Spinal cord (tissue), 10 donors: ENCODE measurements at places on chromosomes 1 and 21. TPM values are rescaled to one million over a fixed set of nuclear protein-coding genes. Genes with fewer than 3 reads are reported as not detected.
A peak's percentile ranks its signal among the peaks of the same experiment; 100 is the strongest.

DNA sequence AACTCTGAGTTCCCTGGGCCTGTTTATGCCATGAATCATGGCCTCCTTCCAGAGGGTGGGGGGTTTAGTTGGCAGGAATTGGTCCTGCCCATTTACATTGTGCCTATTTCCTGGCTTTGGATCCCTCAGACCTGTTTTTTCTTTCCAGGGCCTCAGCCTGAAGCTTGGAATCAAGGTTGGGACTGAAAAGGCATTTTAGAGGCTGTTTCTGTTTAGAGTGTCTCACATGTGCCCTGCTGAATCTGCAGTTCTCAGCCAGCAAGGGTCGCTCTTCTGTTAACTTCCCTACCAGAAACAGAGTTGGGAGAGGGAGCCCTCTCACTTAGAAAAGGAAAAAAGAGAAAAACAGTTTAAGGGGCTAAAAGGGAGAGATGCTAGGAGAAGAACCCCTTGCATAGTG is 191.1 kb downstream of the PTPRC start:
- no peak for DNase-seq

DNA sequence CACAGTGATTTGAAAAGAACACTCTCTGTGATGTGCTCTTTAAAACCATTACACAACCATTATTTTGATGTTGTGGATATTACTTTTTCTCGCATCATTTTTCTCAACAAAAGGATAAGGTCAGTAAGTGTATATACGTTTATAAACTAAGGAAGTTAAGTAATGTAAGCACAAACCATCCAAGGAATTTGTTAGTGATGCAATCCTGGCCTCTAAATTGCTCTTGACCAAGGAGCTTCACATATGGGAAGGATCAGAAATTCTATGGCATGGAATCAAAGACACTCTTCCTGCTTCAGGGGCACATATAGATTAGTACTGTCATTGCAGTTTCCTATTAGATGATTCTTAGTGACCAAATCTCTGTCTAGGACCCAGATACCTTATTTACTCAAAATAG is 3.6 kb upstream of the PPP2R5A start:
- no peak for DNase-seq

The OR1C1 gene
- total RNA-seq, result not detected

The PRCC gene
- total RNA-seq, result 37.1 TPM

The NFIA gene
- 74.4 TPM for total RNA-seq

- no peak for DNase-seq
Measured at GRCh38 chr1:84603223-84603622, 29.0 kb upstream of the CTBS start.

GRCh38 chr1:54335011-54335754 is 71.0 kb downstream of the SSBP3 start:
- DNase-seq, result peak; percentile 67

- DNase-seq, result no peak
Measured at GRCh38 chr1:31300193-31300592, 3.4 kb downstream of the ZCCHC17 start.

DNA sequence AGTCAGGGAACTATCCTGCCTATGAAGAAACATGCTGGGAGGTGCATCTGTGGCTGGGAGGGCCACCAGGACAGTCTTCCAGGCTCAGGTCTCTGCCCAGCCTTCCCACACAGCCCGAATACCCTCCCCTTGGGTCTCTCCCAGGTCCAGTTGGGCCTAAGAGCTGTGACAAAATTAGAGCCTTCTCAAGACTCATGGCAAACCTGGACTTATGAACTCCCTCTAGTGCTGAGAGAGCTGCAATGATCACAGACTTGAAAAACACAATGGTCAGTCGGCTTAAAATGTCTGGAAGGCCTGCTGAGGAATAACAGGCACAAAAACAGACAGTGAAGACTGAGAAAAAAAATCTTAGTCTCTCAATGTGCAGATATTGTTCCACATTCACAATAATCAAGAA is 325.1 kb downstream of the BRINP2 start:
- no peak for DNase-seq

The XPR1 gene
- 110 TPM for total RNA-seq

The PRRX1 gene
- total RNA-seq, result 73.7 TPM

GRCh38 chr1:31793586-31794285 is 22.1 kb downstream of the SPOCD1 start:
- no peak for DNase-seq

The IPO13 gene
- total RNA-seq, result 37.1 TPM

The KIF26B gene
- total RNA-seq, result 10.9 TPM

DNA sequence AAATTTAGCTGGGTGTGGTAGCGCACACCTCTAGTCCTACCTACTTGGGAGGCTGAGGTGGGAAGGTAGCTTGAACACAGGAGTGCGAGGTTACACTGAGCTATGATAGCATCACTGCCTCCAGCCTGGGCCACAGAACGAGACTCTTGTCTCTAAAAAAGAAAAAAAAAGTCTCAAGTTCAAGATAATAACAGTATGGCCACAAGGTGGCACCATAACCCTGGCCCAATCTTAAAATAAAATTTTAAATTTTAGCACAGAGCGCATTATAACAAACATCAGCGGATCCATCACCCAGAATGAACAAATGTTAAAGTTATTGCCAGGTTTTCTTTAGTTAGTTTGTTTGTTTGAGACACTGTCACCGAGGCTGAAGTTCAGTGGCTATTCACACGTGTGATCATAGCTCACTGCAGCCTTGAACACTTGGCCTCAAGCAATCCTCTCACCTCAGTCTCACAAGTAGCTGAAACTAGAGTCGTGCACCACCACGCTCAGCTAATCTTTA is 2.9 kb upstream of the HTR6 start:
- peak; percentile 52 for DNase-seq

DNA sequence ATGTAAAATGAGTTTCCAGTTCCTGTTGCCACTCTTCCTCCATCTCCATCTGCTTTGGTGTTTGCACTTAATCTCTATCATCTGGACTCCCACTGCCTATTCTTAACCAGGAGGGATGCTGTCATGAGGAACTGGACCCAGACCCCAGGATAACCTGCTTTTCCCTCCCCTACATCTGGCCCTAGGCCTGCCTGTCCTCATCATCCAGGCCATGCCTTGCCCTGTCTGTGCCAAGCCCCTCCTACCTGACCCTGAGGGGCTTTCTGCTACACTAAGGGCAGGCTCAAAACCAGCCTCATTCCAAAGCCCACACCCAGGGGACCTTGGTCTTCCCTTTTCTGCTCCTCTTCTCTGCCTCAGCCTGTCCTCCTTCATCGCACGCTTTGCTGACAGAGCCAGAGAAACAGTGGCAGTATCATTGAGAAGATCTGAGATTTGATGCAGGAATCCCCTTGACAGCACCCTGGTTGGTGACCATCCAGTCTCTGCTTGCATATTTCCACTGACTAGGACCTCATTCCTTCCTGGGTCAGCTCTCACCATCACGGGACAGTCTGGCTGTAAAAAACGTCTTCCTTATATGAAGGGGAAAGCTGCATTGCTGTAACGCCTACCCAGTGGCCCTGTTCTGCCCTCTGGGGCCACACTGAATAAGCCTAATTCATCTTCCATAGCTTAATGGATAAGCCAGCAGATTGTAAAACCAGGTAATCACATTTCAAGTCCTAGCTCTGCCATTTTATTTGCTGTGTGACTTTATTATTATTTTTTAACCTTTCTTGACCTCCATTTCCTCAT is 38.8 kb downstream of the PLXNA2 start:
- no peak for DNase-seq

The ELAPOR1 gene
- 9.3 TPM for total RNA-seq

DNA sequence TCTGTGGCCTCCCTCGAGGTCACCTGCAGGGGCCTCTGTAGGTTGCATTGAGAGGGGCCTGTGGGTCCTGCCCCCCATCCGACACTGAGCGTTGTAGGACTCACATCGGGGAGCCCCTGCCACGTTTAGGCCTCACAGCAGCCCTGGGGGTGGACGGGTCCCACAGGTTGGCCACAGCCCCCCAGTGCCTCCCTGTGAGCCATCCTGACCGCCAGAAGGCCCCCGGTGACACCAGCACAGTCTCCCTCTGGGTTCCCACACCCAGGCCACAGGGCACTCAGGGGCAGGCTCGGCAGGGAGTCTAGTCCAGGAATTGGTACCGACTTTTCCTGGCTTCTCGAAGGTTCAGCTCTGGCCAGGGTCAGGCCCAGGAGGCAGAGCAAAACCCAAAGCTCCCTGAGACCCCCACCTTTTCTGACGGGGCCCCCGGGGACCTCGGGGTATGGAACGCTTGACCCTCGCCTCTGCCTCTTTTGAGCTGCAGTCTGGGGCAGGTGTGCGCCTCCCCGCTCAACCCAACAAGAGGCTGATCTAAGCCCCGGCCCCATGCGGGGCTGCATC is 13.9 kb upstream of the POFUT2 start:
- DNase-seq, result no peak

- DNase-seq, result no peak
Measured at GRCh38 chr1:198986036-198986435, 347.2 kb downstream of the PTPRC start.

GRCh38 chr1:198096390-198096789 is 60.4 kb upstream of the NEK7 start:
- peak; percentile 18 for DNase-seq

DNA sequence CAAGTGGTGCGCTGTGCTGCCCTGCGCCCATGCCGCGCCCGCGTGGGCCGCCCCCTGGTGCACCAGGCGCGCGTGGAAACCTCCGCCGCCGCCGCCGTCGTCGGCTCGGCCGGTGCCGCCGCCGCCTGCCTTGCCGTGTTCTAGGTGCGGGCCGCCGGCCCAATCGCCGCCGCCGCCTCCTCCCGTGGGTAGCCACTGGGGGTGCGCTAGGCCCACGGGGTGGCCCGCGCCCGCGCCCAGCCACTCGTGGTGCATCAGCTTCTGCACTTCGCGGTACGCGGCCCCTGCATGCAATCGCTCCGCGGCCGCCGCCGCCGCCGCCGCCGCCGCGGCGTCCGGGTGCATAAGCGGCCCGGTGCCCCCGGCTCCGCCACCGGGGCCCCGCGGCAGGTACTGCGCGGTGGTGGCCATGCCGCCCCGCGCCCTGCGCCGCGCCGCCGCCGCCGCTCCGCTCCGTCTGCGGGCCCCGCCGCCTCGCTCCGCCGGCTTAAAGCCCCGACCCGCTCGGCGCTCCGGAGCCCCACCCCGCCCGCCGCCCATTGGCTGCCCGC is at the start of gene POU3F1:
Gene POU3F1 (minus strand): TSS at position 461 of the 551 bp plus-strand sequence. CDS start 50 bp downstream, at position 411.
- DNase-seq, result no peak

- DNase-seq, result no peak
Measured at GRCh38 chr1:172809750-172810149, 150.8 kb downstream of the FASLG start.

The C1orf185 gene
- not detected for total RNA-seq

The NHLH1 gene
- total RNA-seq, result 1.4 TPM

The APOBEC4 gene
- total RNA-seq, result 0.66 TPM

- DNase-seq, result peak; percentile 94
Measured at GRCh38 chr21:41678924-41679318, 87.9 kb downstream of the RIPK4 start.

GRCh38 chr21:45480701-45481500 is 61.3 kb downstream of the SLC19A1 start:
- no peak for DNase-seq

The OR2M3 gene
- 0.06 TPM for total RNA-seq

GRCh38 chr1:181175356-181175910 is 86.9 kb downstream of the IER5 start:
- DNase-seq, result no peak

The DNASE2B gene
- 0.22 TPM for total RNA-seq

The CATSPERE gene
- 3.1 TPM for total RNA-seq

GRCh38 chr1:116545359-116545705 is 25.5 kb downstream of the CD58 start:
- no peak for DNase-seq

GRCh38 chr1:225517697-225518096 is 89.9 kb upstream of the LBR start:
- no peak for DNase-seq

The LCE2C gene
- total RNA-seq, result not detected

The CACNA1S gene
- total RNA-seq, result 0.20 TPM

DNA sequence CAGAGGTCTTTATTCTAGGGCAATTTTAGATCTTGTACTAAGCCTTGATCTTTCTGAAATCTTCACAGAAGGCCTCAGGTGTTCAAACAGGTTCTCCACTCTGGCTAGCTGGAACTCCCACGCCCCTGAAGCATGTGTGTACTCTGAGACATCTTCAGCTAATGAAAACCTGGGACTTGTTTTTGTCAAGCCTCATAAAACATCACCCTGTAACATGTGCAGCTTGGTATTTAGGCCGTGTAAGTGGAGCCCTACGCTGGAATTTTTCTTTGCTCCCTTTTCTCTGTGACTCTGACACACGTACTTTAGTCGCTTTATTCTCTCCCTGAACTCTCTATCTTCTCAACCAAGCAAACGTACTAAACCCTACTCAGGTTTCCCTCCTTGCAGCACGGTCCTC is 701.9 kb upstream of the ZP4 start:
- DNase-seq, result no peak

The MR1 gene
- 7.5 TPM for total RNA-seq

DNA sequence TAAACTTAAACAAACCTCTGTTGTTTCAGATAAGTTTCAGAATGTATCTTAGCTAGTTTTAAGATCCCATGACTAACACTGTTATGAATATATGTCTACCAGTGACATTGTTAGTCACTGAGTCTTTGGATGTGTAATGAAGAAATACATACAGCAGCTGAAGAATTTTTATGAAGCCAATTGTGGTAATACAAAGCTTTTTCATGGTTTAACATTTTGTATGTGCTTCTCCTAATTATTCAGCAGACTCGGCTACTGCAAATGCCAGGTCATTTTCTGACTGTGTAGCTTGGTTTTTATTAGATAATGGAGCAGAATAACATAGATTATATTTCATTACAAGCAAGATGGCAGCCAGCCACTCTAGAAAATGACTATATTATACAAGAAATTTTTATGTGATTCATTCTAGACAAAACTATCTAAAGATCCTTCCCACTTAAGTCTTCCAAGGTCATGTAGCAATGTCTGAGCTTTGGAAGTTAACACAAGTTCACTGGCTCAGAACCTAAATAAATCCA is 147.8 kb downstream of the TNFSF18 start:
- DNase-seq, result peak; percentile 2

The TPTE gene
- total RNA-seq, result not detected

DNA sequence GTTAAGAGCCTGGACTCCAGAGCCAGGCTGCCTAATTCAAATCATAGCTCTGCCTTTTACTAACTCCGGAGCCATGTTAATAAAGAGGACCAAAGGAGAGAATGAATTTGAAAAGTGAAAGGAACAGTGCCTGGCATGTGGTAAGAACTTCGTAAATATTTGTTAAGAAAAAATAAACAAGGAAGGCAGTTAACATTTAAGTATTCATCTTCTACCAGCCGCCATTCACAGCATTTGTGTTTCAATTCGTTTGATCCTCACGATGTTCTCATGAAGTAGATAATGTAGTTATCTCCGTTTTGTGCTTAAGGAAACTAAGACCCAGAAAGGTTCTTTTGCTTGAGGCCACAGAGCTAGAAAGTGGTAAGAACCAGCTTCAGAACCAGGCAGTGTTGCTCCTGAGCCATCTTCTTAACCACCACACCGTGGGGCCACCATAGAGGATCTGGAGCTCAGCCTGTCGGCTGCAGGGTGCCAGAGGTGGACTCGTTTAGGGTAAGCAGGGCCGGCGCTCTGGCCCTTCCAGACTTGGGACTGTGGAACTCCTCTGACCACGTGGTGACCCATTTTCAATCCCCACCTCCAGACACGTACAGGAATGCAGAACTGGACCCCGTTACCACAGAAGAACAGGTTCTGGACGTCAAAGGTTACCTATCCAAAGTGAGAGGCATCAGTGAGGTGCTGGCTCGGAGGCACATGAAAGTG is 11.9 kb downstream of the MFN2 start:
- no peak for DNase-seq

The NEGR1 gene
- total RNA-seq, result 88.6 TPM

The FCGR1A gene
- 13.8 TPM for total RNA-seq

The LYPD8 gene
- total RNA-seq, result not detected
